Heart left ventricle (tissue), 16 donors: ENCODE measurements at places on chromosomes 16 and 17. TPM values are rescaled to one million over a fixed set of nuclear protein-coding genes. Genes with fewer than 3 reads are reported as not detected.

The LLGL1 gene
- 13.7 TPM for total RNA-seq

The C16orf92 gene
- total RNA-seq: not detected

The KRT23 gene
- total RNA-seq: not detected

The WNK4 gene
- not detected for total RNA-seq

The HASPIN gene
- total RNA-seq: 0.15 TPM

GRCh38 chr16:69143116-69143515, 10.7 kb downstream of the UTP4 start:
- no peak for DNase-seq
- no peaks in the 10 kb centered on the region for H3K36me3 ChIP-seq
- no peaks in the 10 kb centered on the region for H3K27me3 ChIP-seq

GRCh38 chr16:77335652-77336234, 99.1 kb downstream of the ADAMTS18 start:
- H3K27me3 ChIP-seq: no peaks in the 10 kb centered on the region
- DNase-seq: no peak
- no peaks in the 10 kb centered on the region for H3K36me3 ChIP-seq
- no peak overlapping the region for H3K4me3 ChIP-seq

- DNase-seq: no peak
- peaks cover 48% of the 10 kb centered on the region for H3K4me1 ChIP-seq
- no peaks in the 10 kb centered on the region for H3K27me3 ChIP-seq
These were observed 41.1 kb upstream of the MTSS2 start for GRCh38 chr16:70726892-70727361.

DNA sequence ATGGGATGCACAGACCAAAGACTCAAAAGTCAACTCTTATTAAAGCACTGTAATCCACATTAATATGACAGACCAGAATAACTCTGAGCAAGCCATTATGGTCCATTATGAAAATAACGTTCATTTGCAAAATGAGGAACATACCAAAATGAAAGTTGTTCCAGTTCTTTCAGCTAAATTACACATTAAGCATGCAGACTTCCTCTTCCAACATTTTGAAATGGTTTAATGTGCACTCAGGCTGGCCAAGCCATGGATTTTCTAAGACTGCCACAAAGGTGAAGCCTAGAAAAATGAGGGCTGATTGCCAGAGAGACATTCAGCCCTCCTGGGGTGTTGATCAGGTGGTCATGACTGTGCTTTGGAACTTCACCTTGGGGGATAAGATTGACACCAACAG, 56.7 kb upstream of the NOG start:
- peaks cover 27% of the 10 kb centered on the region for H3K27me3 ChIP-seq
- no peaks in the 10 kb centered on the region for H3K4me1 ChIP-seq

DNA sequence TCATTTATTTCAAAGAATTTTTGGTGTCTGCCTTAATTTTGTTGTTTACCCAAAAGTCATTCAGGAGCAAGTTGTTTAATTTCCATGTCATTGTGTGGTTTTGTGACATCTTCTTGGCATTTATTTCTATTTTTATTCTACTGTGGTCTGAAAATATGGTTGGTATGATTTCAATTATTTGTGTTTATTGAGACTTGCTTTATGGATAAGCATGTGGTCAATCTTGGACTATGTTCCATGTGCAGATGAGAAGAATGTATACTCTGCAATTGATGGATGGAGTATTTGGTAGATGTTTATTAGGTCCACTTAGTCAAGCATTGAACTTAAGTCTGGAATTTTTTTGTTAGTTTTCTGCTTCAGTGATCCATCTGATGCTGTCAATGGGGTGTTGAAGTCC, 383.0 kb downstream of the PMP22 start:
- no peak overlapping the region for H3K27ac ChIP-seq
- no peak overlapping the region for H3K4me3 ChIP-seq
- no peaks in the 10 kb centered on the region for H3K36me3 ChIP-seq
- no peaks in the 10 kb centered on the region for H3K4me1 ChIP-seq
- no peak for DNase-seq

GRCh38 chr17:2070241-2071023, 15.5 kb downstream of the HIC1 start:
- DNase-seq: no peak
- H3K4me3 ChIP-seq: no peak overlapping the region
- peaks cover 87% of the 10 kb centered on the region for H3K4me1 ChIP-seq
- H3K36me3 ChIP-seq: no peaks in the 10 kb centered on the region
- peak overlapping the region; percentile 86 for H3K27ac ChIP-seq
